ENCODE measurements at places on chromosomes 11 and 22. TPM values are rescaled to one million over a fixed set of nuclear protein-coding genes. Genes with fewer than 3 reads are reported as not detected.

NUDT8 gene
- total RNA-seq, result 5.1 TPM

OR51B4 gene
- not detected for total RNA-seq

OR51E2 gene
- total RNA-seq, result not detected

C11orf65 gene
- 0.42 TPM for total RNA-seq

NTM gene
- 4.2 TPM for total RNA-seq

ZNHIT2 gene
- 11.8 TPM for total RNA-seq

UBQLN3 gene
- total RNA-seq, result not detected

SCGB1D2 gene
- not detected for total RNA-seq

MLC1 gene
- total RNA-seq, result not detected

VPREB1 gene
- not detected for total RNA-seq

CHRNA10 gene
- total RNA-seq, result 2.8 TPM

LIF gene
- 2.3 TPM for total RNA-seq

RIN1 gene
- total RNA-seq, result 1.5 TPM

ACTN3 gene
- 0.44 TPM for total RNA-seq

KDELR3 gene
- total RNA-seq, result 5.7 TPM

CACNA1I gene
- 0.41 TPM for total RNA-seq

YPEL1 gene
- 30.5 TPM for total RNA-seq

ZNF214 gene
- 10.8 TPM for total RNA-seq

PATE4 gene
- total RNA-seq, result not detected

OR8G5 gene
- not detected for total RNA-seq

CLTCL1 gene
- total RNA-seq, result 8.7 TPM

GPR83 gene
- total RNA-seq, result 0.62 TPM

RCOR2 gene
- 39.4 TPM for total RNA-seq

OR8A1 gene
- not detected for total RNA-seq

RAB36 gene
- total RNA-seq, result 10.3 TPM

KDM4E gene
- total RNA-seq, result not detected
